ENCODE measurements at places on chromosomes 7 and 10.
A peak's percentile ranks its signal among the peaks of the same experiment; 100 is the strongest.

- DNase-seq: no peak
Observed at GRCh38 chr10:50679149-50679548, 55.4 kb upstream of the SGMS1 start.

DNA sequence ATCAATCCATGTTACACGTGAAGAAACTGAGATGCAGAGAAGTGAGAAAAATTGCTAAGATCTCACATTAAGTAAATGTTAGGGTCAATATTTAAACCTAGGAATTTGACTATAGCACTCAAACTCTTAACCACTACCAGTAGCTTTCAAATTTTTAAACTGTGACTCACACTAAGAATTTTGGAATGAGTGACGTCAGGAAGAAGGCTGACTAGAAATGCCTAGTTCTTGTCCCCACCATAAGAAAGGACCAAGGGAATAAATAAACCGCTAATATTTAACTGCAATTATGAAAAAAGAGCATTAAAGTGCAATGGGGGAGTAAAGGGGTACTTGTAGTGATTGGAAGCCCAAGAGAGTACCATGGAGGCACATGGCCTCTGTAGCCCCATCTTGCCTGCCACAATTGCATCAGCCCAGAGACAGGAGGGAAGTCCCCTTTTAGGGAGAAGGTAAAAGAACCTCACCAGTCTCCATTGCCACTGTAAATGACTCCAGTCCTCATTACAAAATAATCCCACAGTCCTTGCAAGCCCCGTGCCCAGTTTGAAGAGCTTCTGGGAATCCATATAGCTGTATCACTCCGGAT lies 3.5 kb upstream of the AKR1B1 start:
- DNase-seq: peak; percentile 85

DNA sequence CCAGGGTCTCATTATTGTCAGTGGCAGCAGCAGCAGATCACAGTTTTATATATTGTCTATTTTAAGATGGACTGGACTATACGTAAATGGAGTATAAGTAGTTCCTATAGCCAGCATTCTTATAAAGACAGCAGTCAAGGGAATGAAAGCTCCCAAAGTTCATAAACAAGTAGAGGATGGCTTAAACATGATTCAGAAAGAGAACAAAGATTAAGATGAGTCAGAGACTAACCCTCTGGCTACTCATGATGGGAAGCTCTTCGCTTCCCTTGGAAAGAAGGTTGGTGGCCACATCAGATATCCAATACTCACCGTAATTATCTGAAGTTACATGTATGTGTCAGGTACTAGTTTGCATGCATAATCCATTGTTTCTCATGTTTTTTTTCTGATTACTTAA lies 277.0 kb downstream of the INHBA start:
- DNase-seq: peak; percentile 89

- no peak for DNase-seq
Observed at GRCh38 chr10:1374511-1375345, 318.5 kb downstream of the WDR37 start.

GRCh38 chr7:139132887-139133286 lies 23.4 kb upstream of the ZC3HAV1 start:
- DNase-seq: no peak

GRCh38 chr7:17586711-17587110 lies 288.3 kb downstream of the AHR start:
- no peak for DNase-seq

DNA sequence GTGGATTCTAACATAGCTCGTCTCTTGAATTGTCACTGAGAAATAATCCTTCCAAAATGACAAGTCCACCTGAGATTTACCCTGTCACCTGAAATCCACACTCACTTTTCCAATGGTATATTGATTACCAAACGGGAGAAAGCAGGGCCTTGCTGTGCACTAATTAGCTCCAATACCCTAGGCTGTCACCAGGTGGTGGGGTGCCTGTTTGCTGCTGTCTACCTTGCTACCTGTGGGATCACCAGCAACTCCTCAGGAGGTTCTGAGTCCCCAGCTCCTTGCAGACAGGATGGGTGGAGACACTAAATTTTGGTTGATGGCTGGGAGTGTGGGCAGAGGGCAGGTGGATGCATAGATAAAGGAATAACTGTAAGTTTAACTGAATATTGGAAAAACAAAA lies 237.2 kb upstream of the ZNF32 start:
- DNase-seq: no peak

GRCh38 chr10:129964611-129965424 lies 744 bp upstream of the EBF3 start:
- DNase-seq: no peak

- peak; percentile 73 for DNase-seq
Observed at GRCh38 chr7:146683439-146683838, 566.8 kb downstream of the CNTNAP2 start.

DNA sequence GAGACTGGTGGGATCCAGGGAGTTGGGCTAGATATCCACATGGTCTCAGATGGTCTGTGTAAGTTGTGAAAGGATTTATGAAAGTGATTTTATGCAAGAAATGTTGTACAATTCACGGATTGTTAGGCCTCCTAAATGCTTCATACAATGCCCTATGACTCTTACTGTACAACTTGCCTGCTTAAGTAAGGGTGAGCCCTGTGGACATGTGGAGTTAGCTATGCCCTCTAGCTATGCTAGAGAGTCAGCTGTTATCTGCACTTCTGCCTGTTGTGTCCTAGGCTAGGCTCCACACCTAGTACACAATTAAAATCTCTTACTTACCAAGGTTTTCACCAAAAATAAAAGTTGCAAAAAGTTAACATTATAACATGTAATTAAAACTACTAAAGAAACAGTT lies 1.7 kb upstream of the CFAP43 start:
- no peak for DNase-seq

DNA sequence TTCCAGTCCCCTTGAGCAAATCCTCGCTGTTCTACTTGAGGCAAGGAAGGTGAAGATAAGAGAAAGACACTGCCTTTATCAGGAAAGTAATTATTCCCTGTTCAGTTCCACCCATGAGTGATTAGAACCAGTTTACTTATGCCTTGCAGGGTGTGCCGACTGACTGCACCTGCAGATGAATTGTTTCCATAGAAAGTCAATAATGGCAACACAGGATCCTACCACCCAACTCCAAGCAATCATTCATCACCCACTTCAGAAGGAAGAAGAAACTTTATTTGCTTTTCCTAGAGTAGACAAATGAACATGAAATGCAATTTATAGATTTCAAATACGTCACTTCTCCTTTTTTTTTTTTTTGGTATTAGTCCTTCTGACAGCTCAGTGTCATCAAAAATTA lies 383.9 kb downstream of the SORCS1 start:
- no peak for DNase-seq

DNA sequence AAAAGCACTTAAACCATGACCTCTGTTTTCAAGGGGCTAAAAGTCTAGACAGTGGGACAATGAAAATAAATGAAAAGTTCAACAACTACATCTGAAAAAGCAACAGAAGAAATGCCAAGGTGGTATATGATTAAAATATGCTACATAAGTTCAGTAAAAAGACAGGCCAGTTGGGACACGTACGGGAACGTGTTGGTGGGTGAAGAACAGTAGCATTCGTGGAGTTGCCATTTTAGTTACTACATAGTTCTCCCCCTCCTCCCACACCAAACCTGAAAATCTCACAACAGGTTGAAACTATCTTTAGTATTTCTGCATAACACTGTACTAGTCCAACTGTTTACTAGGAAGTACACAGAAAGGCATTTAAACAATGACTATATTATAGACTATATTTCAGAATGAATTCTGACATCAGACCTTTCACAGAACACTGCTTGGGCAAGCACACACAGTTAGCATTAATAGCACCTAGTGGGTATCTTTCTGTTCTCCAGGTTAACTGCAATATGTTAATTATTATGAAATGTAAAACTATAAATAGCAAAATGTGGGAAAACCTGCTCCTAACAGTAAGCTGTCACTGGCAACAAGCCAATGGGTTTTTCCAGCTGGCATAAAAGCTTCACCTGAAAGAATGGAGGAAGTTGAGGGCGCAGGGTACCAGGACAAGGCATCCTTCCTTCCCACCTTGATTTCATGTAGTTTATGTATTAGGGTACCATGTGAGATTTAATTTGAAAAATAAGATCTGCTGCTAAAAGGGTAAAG lies 135.0 kb downstream of the STRA8 start:
- no peak for DNase-seq

DNA sequence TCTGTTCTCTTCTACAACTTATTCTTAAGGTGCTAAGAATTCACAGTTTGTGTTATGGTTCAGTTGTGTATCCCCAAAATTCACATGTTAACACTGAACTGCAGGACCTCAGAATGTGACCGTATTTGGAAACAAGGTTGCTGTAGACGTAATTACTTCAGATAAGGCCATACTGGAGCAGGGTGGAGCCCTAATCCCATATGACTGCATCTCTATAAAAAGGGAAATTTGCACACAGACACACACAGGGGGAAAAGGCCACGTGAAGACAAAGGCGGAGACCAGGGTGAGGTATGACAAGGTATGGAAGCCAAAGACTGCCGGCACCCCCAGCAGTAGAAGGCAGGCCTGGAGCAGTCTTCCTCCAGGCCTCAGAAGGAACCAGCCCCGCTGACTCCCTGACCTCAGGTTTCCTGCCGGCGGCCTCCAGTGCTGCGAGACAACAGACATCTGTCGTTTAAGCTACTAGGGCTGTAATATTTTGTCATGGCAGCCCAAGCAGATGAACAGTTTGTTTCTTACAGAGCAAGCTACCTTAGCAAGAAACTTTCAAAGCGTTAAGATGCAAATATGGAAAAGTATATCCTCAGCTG lies 98.7 kb downstream of the PROSER2 start:
- DNase-seq: no peak

- no peak for DNase-seq
Observed at GRCh38 chr10:80462981-80463741, 9.1 kb downstream of the TSPAN14 start.

DNA sequence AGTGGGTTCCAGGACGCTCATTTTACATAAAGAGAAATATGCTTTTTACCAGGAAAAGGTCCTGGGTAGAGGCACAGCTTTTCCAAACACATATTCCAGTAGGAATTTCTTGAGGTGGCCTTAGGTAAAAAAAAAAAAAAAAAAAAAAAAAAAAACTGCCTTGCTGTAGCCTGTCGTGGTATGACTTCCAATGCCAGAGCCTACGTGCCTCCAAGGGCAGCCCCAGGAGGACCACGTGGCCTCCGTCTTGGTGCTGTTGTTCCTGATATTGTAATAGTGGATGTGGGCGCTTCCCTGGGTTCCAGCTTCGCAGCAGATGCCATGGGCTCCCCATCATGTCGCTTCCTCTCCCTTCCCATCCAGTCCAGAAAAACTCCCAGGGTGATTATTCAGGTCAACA lies 49.3 kb downstream of the PRKAG2 start:
- DNase-seq: no peak

DNA sequence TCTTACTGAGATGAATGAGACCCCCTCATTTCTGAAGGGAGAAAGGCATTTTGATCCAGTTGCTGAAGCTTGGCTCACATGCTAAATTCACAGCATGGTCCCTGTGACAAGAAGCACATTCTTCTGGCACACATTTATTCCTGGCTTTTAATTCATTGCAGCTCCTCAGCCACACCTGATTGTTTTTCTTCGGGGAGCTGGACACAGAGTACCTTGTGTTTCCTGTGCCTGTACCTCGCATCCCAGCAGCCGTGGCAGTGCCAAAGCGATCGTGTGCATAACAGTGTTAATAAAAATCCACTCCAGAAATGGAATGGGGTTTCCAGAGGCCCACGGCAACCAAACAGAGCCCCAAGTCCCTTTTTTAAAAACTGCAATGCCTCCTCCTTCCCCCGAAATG lies 615.3 kb upstream of the MGMT start:
- DNase-seq: no peak

DNA sequence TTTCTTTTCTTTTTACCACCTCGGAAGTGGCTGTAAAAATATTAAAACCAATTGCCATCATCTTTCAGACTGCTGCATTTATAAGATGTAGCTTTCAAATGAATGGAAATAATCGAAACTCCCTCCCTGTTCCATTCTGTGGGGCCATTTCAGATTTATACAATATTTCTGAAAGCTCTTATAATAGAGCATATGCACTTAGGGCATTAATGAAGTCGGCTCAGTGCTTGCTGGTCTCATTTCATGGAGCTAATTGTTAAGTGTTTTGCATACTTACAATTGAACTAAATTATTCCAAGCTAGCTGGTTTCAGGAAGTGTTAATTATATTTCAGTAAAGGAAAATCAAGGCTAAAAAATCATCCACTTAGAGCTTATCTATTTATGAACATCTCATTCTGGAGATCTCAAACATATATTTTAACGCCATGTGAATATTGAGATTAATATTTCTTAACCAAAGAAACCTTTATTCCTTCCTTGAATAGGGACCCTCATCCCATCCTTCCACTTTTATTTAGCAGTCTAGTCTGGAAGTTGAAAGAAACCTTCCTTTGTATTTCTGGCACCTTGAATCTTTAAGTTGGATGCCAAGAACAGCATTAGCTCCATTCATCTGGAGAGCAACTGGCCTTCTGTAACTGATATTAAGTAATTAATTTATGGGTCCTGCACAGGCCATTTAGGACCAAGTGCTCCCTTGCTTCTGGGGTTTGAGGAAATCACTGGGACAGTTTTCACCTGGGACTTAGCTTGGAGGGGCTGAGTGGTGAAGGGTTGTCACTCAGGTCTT lies 45.1 kb downstream of the RPS24 start:
- DNase-seq: no peak

GRCh38 chr10:48627984-48628609 lies 23.2 kb upstream of the ARHGAP22 start:
- DNase-seq: no peak

DNA sequence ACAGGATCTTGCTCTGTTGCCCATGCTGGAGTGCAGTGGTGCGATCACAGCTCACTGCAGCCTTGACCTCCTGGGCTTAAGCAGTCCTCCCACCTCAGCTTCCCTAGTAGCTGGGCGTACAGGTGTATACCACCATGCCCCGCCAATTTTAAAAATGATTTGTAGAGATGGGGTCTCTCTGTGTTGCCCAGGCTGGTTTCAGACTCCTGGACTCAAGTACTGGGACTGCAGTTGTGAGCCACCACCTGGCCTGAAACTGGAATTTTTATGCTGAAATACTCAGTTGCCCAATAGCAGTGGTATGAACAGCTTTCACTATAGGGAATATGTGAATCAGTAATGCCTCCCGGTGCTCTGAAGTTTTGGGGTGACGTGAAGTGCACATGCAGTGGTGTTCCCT lies 7.6 kb downstream of the ZRANB1 start:
- no peak for DNase-seq

- DNase-seq: peak; percentile 100
Observed at GRCh38 chr10:50326757-50327701, 75.7 kb upstream of the ASAH2 start.

- DNase-seq: peak; percentile 67
Observed at GRCh38 chr10:113539789-113540188, 13.1 kb upstream of the HABP2 start.

GRCh38 chr7:25430200-25430931 lies 202.1 kb upstream of the NPVF start:
- no peak for DNase-seq

- no peak for DNase-seq
Observed at GRCh38 chr10:32317795-32318357, 29.1 kb downstream of the EPC1 start.

Data from PC-3 (cell line).